ENCODE measurements at places on chromosomes 1 and 21. TPM values are rescaled to one million over a fixed set of nuclear protein-coding genes. Genes with fewer than 3 reads are reported as not detected.
A peak's percentile ranks its signal among the peaks of the same experiment; 100 is the strongest.

DNA sequence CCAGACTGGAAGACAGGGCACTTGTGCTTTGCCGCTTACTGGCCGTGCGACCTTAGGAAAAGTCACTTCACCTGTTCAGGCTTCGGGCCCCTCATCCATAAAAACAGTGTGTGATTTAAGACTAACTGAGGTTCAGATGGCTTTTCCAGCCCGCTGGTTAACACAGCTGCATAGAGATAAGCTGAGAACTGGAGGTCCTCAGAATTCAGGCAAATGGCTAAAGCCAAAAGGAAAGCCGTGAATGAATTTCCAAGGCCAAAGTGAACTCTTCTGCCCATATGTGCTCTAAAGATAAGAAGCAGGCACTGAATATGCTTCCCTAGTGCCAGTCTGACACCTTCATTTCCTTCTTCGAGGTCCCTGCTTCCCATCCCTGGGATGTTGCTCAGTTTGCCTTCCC lies 23.5 kb upstream of the SARS1 start:
- no peak for DNase-seq

GRCh38 chr1:80054129-80054528 lies 1047.6 kb upstream of the ADGRL4 start:
- peak; percentile 98 for DNase-seq

GRCh38 chr1:46445773-46446256 lies 43.8 kb upstream of the DMBX1 start:
- no peak for DNase-seq

DNA sequence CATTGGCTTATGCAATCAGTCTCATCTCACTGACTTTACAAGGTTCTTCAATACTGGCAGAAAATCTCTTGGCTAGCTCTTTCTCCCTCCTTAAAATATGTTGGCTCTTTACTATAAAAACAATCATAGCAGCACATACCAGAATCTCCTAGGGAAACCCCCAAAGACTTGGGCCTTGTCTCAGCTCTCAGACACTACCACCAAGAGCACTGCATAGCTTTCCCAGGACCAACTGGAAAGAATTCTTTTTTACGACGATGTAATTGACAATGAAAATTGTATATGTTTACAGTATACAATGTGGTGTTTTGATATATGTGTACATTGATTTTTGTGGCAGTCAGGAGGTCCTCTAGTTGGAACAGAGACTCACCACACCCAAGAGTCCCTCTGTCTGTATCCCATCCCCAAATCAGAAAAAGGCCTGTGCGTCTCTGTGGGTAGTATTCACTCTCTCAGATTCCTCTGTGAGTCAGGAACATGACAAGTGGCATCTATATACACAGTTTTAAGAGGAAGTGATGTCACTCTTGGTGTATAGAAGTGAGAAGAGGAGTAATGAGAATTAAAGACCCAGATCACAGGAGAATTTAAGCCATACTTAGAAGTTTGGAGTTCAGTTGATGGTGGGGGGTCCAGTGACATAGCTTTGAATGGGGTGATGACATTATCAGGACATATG lies 21.1 kb downstream of the SMAP2 start:
- no peak for DNase-seq

- no peak for DNase-seq
Observed at GRCh38 chr1:7341145-7341905, 429.8 kb upstream of the VAMP3 start.

GRCh38 chr1:181347495-181348390 lies 135.6 kb upstream of the CACNA1E start:
- no peak for DNase-seq

DNA sequence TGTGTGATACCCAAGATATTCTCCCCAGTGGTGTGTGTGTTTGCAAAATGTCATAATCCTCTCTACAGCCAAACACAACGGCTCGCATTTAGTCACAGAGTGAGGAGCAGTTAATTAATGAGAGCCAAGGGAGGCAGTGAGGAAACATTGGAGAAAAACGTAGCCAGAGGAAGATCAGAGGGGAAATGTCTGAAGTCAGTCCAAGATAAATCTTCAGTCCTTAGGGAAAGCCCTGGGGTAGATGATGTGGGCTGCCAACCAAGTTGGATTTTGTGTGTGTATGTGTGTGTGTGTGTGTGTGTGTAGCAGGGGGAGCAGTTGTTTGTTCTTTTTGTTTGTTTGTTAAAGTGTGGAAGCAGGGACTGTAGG lies 201.0 kb upstream of the PTBP2 start:
- no peak for DNase-seq

DNA sequence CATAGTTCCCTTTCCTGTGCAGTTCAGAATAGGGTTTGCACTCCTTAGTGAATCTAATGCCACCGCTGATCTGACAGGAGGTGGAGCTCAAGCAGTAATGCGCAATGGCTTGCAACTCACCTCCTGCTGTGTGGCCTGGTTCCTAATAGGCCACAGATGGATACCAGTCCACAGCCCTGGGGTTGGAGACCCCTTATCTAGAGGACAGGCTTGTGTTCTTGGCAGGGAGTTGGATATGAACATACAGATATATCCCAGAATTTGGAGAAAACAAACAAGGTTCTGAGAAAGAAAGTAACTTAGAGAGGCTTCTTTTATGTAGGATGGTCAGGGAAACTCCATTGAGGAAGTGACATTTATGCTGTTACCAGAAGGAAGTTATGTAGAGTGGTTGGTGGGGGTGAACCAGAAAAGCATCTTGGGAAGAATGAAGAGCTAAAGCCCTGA lies 5.1 kb upstream of the PTPRC start:
- DNase-seq: no peak

GRCh38 chr1:180246579-180246978 lies 16.5 kb downstream of the LHX4 start:
- no peak for DNase-seq

DNA sequence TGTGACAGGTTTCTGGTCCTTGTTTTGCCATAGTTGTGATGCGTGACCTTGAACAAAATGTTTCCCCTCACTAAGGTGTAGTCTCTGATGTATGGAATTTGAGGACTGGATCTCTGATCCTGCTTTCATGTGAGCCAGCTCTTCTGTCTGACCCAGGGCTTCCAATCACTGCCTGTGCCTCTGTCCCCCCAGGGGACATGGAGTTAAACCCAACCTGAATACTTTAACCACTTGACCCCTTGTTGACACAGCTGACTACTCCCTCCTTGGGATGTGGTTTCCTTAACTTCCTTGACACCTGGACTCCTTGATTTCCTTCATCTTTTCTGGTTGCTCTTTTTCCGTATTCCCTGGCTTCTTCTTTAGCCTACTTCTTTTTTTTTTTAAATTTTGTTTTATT lies 36.0 kb upstream of the SSBP3 start:
- DNase-seq: no peak

- DNase-seq: no peak
Observed at GRCh38 chr1:111179968-111180533, 20.4 kb downstream of the DENND2D start.

DNA sequence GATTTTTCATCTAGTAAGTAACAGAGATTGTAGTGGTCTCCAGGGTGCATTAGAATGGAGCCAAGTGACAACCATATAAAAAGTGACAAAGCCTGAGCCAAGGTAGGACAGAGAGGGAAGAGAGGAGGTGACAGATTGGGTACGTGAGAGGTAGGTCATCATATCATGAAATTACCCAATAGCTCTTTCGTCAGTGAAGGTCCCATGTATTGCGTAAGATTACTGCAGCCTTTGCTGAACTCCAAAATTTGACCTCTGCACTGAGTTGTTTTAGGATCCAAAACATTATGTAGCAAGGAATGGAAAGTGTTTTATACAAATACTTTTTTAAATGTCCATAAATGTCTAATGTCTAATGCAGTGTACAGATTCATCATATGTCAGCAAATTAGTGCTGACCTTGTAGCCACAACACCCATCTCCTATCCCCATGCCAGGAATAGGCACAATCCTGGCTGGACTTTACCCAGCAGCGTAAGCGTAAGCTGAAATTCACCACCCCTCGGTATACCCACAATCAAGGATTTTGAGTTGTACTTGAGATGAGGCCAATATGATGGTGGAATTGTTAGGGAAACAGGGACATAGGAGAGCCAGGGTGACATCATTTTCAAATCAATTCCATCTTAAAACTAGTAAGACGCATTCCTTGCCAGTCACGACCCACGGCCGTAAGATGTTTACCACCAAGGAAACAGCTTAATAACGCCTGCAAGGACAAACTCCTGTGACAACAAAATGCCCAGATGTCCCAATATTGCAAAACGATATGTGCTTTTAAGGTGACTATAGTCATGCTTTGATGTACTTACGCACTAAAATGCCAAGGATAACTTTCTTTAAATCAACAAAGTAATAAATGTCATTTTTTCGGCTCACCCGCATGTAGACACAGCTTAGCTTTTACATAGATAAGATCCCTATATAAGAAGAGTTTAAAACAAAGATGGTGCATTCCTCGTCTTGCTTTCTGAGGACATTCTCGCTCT lies 38.1 kb upstream of the GREM2 start:
- DNase-seq: no peak

- DNase-seq: no peak
Observed at GRCh38 chr1:58886611-58887010, 102.8 kb upstream of the JUN start.

GRCh38 chr1:173122958-173123852 lies 72.5 kb upstream of the TNFSF18 start:
- DNase-seq: peak; percentile 97

DNA sequence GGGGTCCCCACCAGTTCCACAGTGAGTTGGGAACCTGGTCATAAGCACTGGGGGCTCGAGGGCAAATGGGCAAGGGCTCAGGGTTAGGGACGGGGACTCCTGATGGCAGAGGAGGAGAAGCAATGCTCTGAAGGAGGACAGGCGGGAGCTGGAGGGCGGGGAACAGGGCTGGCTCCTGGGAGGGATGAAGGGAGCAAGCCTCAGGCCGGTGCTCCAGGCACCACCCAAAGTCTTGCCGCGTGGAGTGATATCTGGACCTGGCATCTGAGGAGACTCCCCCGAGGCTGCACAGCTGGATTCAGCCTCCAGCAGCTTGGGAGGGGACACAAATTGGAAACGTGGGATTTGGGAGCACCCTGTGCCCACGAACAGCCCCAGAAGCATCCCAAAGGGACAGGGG lies 11.0 kb downstream of the MEGF6 start:
- no peak for DNase-seq

- DNase-seq: peak; percentile 88
Observed at GRCh38 chr1:171754353-171754705, 12.5 kb upstream of the VAMP4 start.

GRCh38 chr1:112855152-112855828 lies 100.7 kb downstream of the SLC16A1 start:
- no peak for DNase-seq

DNA sequence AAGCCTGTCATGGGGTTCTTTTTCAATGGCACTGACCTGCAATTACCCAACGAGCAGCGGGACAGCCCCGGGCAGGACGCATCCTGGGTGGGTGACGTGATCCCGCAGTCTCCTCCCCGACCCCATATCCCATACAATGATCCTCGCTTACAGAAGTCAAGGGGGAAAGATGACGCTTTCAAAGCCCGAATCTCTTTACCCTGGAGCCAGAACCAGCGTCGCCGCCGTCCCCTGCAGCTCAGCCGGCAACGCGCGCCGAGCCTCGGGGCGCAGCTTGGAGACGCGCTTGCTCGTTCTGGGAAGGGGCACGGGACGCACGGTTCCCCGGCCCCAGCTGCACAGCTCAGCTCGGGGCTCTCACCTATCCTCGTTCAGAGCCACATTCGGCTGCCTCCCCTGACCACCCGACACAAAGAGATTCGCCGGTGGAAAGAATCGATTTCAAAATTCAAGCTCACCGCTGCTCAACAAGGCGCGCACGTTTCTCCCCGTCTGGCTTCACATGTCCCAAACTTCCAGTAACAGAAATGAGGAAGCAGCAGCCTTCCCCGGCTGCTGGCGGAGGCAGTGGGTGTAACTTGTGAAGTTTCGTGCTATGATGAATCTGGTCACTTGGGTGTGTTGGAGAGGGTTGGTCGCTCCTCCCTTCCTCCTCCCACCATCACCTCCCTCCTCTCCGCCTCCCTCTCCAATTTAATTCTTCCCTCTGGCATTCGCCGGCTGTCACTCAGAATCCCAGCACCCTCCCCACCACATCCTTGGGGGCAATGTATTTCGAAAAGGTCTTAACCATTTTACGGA lies at the start of gene TIAM1:
Gene TIAM1, minus strand, starts transcription at position 582 of the 801 bp plus-strand sequence. CDS start 77,289 bp downstream, outside the sequence.
- DNase-seq: peak; percentile 69

DNA sequence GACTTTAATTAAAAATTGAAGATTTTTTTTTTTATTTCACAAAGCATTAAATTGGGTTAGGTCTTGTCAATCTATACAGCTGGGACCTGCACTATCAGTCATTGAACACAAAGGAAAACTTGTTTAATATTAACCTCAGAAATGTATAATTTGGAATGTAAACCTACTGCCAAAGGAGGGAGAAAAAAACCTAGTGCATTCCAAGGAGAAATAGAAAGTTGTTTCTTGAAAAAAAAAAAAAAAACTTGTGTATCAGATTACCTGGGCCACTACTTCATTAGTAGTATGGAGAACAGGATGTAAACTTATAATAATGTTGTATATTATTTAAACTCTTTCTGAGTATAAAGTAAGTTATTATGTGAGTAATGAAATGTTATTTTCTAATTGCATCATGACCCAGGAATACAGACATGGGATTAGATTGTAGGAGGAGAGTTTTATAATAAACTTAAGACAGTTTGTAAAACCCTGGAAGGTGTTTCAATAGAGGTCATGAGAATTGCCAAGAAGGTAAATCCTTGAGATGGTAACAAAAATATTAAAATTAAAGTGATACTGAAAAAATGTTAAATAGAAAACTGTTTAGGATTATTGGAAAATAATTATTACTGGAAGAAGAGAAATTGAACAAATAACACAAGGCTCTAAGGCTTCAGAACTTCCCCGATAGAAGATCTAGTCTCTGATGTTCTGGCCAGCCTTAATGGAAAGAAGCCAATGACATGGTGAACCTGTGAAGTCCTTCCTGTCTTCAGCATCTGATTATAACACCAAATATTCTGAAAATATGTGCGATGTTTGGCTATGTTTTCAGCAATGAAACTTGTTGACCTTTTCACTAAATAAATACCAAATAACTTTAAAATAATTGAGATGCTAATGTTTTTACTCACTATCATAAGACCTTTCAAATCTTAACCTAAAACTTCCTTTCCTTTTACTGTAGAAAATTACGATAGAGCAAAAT lies 412.8 kb upstream of the LYPLAL1 start:
- no peak for DNase-seq

Gene RIMS3
- polyA plus RNA-seq: 0.67 TPM

Gene CD55
- polyA plus RNA-seq: 7.2 TPM

Gene REN
- polyA plus RNA-seq: 0.06 TPM

Gene FMOD
- polyA plus RNA-seq: 0.35 TPM

Gene BCAR3
- 80.6 TPM for polyA plus RNA-seq

Gene ITLN2
- not detected for polyA plus RNA-seq

Gene ABCA4
- not detected for polyA plus RNA-seq

Gene HUNK
- polyA plus RNA-seq: 0.06 TPM

Gene CD101
- 1.3 TPM for polyA plus RNA-seq

Gene DCST1
- not detected for polyA plus RNA-seq

Gene HSD11B1
- polyA plus RNA-seq: 0.29 TPM

Gene TMEM269
- 0.02 TPM for polyA plus RNA-seq

Gene UBL4B
- polyA plus RNA-seq: not detected

Gene TRIM67
- polyA plus RNA-seq: not detected

Gene PLA2G2D
- polyA plus RNA-seq: not detected

Gene CLDN19
- polyA plus RNA-seq: not detected

Gene HAO2
- polyA plus RNA-seq: not detected

Gene UTS2
- polyA plus RNA-seq: not detected

Gene CCDC17
- polyA plus RNA-seq: 0.19 TPM

Gene PGLYRP4
- 0.44 TPM for polyA plus RNA-seq

Gene DEPDC1
- 9.8 TPM for polyA plus RNA-seq
